T-helper 22 cell (primary cell): ENCODE measurements at places on chromosomes 2 and 18.
A peak's percentile ranks its signal among the peaks of the same experiment; 100 is the strongest.

DNA sequence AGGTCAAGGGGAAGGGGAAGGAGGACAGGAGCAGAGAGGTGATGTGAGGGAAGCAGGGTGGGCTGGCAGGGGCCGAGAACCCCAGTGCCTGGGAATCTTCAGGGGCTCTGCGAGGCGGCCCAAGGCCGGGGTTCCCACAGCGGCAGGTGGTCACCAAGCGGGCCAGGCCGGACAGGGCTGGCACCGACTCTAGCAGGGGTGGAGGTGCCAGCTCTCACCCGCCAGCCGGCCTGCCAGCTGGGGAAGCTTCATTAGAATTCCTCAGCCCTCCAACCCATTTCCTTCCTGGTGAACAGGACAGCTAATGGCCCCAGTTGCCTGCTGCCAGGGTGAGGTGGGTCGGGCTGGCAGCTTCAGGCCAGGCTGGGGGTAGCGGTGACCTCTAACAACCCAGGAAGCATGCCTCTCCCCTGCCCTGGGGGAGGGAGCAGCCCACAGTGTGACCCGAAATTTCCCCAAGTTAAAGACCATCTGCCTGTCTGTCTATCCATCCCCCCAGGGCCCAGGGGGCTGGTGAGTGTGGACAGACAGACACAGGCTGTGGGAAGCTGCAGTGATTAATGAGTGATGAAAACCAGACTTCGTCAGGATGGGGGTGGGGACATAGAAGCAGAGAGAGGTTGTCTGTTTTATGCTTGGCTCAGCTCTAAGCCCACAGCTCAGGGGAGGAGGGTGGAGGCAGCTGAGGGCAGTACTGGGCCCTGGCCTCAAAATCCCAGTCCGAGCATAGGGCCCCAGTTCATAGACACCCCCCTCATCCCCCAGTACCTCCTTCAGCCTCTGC is 144.1 kb downstream of the ZFP36L2 start:
- no peak for DNase-seq

DNA sequence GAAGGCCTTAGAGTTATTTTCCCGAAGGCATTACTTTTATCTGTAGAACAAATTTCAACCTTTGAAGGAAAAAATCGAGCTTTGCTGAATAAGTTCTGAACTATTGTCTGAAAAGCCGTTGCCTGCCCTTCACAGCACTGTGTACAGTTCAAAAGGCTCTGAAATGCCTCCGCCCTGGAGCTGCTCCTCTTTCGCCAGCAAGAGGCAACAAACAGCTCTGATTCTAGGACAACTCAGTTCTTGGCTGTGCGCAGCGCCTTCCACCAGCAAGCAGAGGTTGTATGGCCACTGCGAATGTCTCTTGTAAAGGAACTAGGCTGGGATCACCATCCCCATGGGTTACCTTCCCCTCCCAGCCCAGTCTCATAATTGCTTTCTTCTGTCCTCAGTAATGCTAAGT is 308.5 kb downstream of the GBX2 start:
- DNase-seq: no peak

- no peak for DNase-seq
Observed at GRCh38 chr18:59382383-59382782, 23.3 kb upstream of the LMAN1 start.

- no peak for DNase-seq
Observed at GRCh38 chr2:170030040-170030439, 147.9 kb upstream of the MYO3B start.

- no peak for DNase-seq
Observed at GRCh38 chr2:241931084-241931975, 61.8 kb downstream of the RTP5 start.

DNA sequence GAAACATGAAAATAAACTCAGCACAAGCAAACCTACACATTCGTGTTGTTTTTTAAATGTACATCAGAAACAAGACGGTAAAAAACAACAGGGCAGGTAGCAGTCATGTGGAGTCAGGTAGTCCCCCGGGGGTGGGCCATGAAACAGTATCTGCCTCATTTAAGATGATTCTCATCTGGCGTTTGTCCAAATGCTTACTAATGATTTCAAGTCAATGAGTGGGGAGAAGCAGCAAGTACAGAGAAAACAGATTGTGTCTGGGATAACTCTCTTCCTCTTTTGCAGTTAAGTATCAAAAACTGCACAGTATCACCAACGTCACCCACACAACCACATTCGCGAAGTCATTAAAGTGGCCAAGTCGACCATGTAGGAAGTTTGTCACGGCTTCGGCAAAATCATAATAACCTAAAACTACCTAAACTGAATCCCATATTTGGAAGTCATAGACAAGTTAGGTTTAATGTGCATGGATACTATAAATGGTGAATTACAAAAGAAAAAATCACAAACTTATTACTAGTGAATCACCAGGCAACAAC is 1.3 kb downstream of the LAPTM4A start:
- DNase-seq: peak; percentile 30

GRCh38 chr2:9883897-9884296 is 40.6 kb downstream of the TAF1B start:
- DNase-seq: no peak

- DNase-seq: no peak
Observed at GRCh38 chr2:11333427-11334183, 10.8 kb downstream of the ROCK2 start.

- DNase-seq: no peak
Observed at GRCh38 chr2:128563348-128563687, 244.7 kb upstream of the HS6ST1 start.

GRCh38 chr18:56240405-56240804 is 398.0 kb downstream of the TXNL1 start:
- DNase-seq: no peak

- DNase-seq: no peak
Observed at GRCh38 chr2:218877331-218877730, 3.3 kb upstream of the WNT10A start.

GRCh38 chr2:25895610-25896009 is 17.3 kb upstream of the ASXL2 start:
- no peak for DNase-seq

- no peak for DNase-seq
Observed at GRCh38 chr2:19480673-19481072, 122.2 kb upstream of the OSR1 start.

GRCh38 chr2:142131010-142131669 is at the start of gene LRP1B:
LRP1B (minus strand) TSS chr2:142131016; CDS start chr2:142130729, 287 bp downstream.
- DNase-seq: no peak

DNA sequence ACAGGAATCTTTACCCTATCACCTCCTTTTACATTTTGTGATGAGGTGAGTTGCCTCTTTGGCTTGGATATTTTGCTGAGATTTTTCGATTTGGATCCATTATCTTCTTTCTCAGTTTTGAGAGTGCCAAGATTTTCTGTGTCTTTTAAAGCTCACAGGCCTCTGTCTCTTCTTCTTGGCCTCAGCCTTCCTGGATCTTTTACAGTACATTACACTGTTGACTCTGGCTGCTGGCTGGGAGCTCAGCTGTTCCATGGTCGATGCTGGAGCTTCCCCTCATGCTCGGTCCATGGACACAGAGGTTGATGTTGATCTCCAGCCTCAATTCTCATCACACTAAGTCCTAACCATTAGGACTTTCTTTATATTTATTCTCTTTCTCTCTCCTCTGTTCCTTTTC is 332.8 kb upstream of the UBE2E3 start:
- no peak for DNase-seq

- no peak for DNase-seq
Observed at GRCh38 chr2:19073522-19073921, 284.9 kb downstream of the OSR1 start.

- no peak for DNase-seq
Observed at GRCh38 chr2:162317861-162318327, 590 bp downstream of the IFIH1 start.

GRCh38 chr2:113266431-113266830 is 12.3 kb downstream of the PAX8 start:
- no peak for DNase-seq

- no peak for DNase-seq
Observed at GRCh38 chr2:71736986-71737385, 283.6 kb downstream of the DYSF start.

- DNase-seq: no peak
Observed at GRCh38 chr2:45987856-45988255, 309.4 kb upstream of the EPAS1 start.

DNA sequence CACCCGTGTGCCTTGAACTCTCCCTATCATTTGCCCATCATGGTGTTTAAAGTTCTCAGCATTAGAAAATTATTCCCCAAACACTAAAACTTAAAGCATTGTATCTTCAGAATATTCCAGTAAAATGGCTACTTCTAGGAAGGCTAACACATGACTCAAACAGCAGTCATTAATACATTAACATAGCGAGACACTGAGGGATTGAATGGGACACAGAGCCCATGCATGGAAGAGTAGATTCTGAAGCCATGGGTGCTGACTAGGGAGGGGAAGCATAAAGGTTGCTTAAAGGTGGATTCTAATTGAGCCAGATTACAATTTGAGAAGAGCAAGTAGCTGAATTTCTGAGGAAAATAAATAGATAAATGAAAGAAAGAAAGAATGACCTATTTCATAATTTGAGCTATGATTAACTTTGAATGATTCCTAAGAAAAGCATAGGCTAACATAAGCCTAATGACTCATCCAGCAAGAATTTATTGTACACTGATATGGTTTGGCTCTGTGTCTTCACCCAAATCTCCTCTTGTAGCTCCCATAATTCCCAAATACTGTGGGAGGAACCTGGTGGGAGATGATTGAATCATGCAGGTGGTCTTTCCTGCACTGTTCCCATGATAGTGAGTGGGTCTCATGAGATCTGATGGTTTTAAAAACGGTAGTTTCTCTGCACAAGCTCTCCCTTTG is 79.8 kb upstream of the PIK3C3 start:
- no peak for DNase-seq

- no peak for DNase-seq
Observed at GRCh38 chr2:239594019-239594771, 193.4 kb upstream of the HDAC4 start.

GRCh38 chr2:135091681-135092080 is 39.6 kb downstream of the RAB3GAP1 start:
- no peak for DNase-seq

DNA sequence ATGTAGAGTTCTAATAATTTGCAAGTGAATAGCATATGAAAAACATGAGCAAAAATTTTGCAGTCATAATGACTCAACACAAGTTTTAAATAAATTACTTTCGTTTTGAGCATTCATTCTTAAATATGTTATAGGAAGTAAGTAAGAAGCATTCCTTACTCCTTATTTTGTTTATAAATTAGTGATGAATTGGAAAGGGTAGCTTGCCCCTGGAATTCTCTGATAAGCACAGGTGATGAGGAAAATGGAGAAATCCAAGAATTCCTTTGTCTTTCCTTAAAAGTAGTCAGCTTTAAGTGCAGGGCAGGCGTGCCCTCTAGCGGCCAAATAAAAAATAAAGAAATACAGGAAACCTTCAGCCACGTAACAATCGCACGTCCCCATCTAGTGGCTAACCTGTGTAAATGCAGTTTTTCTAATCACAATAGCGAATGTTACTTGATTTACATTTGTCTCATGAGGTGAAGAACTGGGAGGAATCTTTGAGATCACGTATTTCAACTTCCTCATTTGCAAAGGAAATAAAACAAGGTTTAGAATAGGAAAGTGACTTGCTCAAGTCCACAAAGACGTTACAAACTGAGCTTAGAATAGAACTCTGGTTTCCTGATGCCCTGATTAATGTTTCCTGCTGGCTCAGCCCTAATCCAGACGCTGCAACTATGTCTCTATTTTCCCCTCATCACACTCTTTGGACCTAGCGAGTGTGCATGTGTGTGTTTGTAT is 47.2 kb upstream of the ZNG1B start:
- peak; percentile 34 for DNase-seq

GRCh38 chr2:128320906-128321771 is 2.5 kb upstream of the HS6ST1 start:
- no peak for DNase-seq

- no peak for DNase-seq
Observed at GRCh38 chr18:66553824-66554223, 50.1 kb downstream of the CDH19 start.

- DNase-seq: no peak
Observed at GRCh38 chr2:2577407-2577831, 246.3 kb upstream of the MYT1L start.

DNA sequence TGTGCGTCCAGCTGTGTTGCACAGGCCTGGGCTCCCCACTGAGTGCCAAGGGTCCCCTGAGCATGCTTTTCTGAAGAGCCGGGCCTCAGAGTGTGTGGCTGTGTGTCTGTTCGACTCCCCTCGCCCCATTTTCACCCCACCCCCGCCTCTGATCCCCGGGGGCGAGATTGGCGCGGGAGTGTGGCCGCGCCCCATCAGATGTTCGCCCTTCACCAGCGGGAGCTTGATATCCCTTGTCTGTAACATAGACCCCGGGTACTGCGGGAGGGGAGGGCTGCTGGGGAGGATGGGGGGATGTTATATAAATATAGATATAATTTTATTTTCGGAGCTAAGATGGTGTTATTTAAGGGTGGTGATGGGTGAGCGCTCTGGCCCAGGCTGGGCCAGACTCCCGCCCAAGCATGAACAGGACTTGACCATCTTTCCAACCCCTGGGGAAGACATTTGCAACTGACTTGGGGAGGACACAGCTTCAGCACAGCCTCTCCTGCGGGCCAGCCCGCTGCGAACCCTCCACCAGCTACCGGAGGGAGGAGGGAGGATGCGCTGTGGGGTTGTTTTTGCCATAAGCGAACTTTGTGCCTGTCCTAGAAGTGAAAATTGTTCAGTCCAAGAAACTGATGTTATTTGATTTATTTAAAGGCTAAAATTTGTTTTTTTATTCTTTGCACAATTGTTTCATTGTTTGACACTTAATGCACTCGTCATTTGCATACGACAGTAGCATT is 1.5 kb downstream of the RHOB start:
- no peak for DNase-seq

DNA sequence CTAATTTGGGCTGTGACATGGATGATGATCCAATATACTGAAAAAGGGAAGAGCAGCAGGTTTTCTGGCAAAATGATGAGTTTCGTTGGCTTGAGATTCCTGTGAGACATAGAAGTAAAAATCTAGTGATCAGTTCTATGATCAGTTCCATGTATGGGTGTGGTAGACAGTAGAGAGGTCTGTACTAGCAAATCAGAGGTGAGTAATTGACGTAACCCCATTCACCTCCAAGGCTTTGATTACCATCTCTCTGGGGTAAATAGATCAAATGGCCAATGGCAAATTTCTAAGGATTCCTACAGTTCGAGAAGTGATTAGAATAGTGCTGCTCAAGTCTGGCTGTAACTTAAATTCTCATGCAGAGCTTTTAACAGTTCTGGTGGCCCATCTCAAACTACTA is 6.4 kb downstream of the ITGA4 start:
- no peak for DNase-seq

DNA sequence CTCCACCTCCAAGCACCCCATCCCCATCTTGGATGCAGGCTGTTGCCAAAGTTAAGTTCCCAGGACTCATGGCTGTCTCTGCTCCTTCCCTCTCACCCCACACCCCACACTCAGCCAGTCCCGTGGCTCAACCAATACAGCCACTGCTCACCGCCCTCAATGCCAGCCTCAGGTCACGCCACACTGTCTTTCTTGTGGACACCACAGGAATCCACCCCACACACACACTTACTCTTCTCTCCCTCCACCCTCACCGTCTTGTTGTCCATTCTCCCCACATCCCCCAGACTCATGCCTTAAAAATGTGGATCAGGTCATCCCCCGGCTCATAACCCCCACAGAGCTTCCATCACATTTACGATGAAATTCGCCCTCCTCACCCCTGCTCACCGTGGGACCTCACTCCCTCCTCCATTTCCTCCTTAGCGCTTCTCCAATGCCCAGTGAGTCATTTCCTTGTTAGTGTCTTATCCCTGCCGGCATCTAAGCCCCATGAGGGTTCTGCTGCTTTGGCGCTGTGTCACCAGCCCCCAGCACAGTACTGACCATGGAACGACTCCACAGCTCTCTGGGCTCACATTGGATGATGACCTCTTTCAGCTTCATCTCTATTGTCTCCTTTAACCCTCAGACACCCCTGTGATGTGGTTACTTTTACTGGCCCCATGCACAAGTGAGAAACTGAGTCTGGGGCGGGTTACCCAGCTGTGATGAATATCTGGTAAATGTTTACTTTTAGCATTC is 13.8 kb downstream of the MLPH start:
- no peak for DNase-seq
